Kidney capillary endothelial cell (primary cell): ENCODE measurements at places on chromosomes 12 and 14.
A peak's percentile ranks its signal among the peaks of the same experiment; 100 is the strongest.

GRCh38 chr14:24172261-24172860 is 481 bp downstream of the REC8 start:
- no peak for DNase-seq

- no peak for DNase-seq
These were observed 191.4 kb downstream of the KITLG start for GRCh38 chr12:88388566-88389540.

DNA sequence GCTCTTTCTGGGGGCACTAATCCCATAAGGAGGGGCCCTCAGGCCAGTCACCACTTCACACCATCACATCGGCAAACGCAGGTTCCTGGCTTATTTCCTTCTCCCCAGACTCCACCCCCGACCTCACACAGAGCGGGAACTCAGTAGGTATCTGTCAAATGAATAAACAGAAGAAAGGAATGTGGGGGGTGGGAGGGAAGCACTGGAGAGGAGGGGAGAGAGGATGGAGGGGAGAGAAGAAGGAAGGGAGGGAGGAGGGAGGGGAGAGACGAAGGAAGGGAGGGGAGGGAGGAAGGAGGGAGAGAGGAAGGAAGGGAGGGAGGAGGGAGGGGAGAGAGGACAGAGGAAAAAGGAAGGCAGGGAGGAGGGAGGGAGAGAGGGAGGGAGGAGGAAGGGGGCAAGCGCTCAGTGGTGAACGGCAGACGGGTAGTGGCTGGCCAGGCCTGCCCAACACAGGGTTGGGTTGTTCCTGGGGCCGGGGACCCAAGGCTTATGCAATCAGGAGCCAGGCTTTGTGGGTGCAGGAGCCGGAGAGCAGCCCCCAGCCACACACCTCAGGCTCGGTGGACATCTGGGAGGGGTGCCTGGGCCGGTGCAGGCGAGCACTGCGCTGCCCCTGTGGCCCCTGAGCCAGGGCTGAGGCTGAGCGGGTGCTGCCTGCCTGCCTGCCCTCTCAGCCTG is 52.6 kb upstream of the FBRSL1 start:
- DNase-seq = no peak

- no peak for DNase-seq
These were observed 66.9 kb downstream of the PLEKHG3 start for GRCh38 chr14:64771161-64771560.

GRCh38 chr12:27436029-27436428 is 10.5 kb upstream of the SMCO2 start:
- no peak for DNase-seq

- no peak for DNase-seq
These were observed 98.9 kb downstream of the CHST11 start for GRCh38 chr12:104555648-104556047.

GRCh38 chr12:19201661-19202060 is 72.1 kb downstream of the PLEKHA5 start:
- DNase-seq = no peak

DNA sequence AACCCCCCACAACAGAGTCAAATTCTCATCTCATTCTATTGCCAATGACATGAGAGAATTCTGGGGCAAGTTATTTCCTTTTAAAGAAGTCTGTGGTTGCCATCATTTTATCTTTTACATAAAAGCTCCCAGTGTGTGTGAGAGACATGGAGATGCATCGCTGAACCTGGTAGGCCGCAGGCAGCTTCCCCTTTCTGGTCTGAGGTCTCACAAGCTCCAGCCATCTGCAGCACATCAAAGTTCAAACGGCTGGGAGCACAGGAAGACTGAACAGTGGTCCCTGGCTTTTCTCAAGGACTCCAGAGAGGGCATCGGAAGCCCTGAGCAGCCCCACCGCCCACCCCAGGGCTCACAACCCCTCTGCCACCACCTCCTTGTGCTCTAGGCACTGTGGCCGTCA is 141.7 kb downstream of the RIMBP2 start:
- DNase-seq = no peak

GRCh38 chr12:122123051-122123760 is 44.6 kb downstream of the MLXIP start:
- peak; percentile 48 for DNase-seq

- no peak for DNase-seq
These were observed 80.6 kb downstream of the PRKAB1 start for GRCh38 chr12:119748497-119748896.

DNA sequence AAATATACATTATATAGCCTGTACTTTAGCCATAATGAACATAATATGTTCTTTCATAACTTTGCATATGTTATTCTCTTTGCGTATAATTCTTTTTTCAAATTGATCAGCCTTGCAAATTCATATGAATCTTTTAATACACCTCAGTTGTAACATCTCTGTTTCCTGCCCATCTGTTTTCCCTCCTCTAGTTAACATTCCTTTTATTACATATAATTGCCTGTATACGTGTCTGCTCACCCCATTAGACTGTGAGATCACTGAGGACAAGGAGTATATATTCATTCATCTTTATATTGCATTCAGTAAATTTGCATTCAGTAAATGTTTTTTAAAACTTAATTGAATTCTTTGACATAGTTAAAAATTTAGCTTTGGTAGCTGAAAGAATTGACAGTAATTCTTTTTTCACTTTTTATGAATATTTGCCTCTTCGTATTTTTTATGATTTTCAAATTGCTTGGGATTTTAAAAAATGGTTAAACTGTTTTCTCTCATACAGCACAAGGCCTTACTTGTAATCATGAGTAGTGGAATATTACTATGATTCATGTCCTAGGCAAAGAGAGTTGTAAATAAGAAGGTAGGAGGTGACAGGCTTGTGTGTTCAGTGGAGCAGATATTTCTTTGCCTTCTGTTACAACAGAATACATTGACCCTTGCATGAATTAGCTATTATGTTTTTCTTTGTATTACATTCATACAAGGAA is 32.8 kb upstream of the KLHL42 start:
- DNase-seq = no peak

DNA sequence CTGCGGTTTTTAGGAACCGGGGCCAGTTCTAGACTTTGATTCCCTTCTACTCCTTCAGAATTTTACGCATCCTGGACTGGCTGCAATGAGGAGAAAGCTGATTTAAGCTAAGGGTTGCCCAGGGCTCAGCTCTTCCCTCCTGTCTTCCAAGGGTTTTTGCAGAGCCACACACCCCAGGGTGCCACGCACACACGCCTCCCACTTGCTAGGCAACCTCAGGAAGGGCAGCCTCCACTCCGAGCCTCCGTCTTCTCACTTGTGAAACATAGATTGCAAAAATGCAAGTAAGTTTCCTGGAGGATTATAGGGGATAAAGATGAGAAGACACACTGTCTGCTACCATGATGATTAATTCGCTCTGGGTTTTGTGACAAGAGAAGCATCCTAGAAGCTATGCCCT is 31.7 kb downstream of the NOS1 start:
- no peak for DNase-seq

DNA sequence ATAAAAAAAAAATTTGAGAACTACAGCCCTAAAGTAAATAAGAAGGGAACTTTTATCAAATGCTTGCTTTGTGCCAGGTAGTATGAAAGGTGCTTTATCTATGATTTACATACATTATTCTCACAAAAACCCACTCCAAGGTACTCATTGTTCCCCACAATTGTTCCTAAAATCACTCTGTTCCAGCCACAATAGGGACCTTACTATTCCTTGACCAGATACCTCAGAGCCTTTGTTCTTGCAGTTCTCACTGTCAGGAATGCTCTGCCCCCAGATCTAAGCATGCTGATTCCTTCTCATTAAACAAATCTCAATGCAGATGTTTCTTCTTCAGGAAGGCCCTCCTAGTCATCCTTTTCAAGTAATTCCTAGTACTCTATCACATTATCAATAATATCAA is 60.2 kb downstream of the PPP1R12A start:
- no peak for DNase-seq

DNA sequence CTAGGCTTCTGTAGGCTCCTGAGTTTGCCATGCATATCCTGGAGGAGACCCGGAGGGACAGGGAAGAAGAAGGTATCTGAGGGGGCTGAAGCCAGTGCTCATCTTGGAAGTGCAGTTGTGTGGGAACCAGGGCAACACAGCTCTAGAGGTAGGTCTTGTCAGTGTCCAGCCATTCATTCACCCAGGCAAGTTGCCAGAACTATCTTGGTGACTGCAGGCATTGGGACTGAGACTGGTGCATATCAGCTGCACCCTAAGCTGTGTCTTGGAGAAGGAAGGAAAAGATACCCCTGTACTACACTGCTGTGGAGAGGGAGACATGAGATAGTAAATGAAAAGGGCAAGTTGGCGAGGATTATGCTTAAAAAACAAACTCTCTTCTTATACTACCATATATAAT is 4.9 kb upstream of the WIF1 start:
- no peak for DNase-seq

DNA sequence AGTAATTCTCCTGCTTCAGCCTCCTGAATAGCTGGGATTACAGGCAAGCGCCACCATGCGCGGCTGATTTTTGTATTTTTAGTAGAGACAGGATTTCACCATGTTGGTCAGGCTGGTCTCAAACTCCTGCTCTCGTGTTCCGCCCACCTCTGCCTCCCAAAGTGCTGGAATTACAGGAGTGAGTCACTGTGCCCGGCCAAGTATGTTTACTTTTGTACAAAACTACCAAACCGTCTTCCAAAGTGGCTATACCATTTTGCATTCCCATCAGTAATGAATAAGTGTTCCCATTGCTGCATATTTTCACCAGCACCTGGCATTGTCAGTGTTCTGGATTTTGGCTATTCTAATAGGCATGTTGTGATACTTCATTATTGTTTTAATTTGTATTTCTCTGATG is 8.4 kb upstream of the KRT6A start:
- no peak for DNase-seq

GRCh38 chr14:74973003-74973653 is 17.7 kb upstream of the PGF start:
- peak; percentile 87 for DNase-seq

DNA sequence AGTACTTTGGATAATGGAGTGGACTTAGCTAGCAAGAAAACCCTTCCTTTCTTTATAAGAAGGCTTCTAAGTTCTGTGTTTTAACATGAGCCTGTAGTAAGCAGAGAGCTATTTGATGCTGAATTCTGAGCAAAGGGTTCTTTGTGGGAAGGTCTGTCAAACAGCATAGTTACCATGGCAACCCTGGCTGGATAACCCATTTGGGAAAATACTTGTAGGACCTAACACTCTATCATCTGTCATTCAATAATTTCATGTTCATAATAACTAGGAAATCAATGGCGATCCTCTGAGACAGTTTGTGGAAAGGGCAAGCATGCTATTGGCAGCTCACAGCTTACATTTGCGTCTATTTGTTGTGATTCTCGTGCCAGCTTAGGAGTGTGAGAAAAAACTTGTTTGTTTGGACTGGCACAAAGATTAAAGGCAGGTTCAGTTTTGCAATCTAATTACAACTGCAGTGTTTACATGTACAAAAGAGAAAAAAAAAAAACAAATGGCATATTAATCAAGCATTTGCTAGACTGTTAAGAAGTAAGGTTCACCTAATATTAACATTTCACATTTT is 219.2 kb downstream of the PDZRN4 start:
- DNase-seq = no peak

GRCh38 chr14:51682411-51682810 is 30.7 kb downstream of the FRMD6 start:
- DNase-seq = no peak

DNA sequence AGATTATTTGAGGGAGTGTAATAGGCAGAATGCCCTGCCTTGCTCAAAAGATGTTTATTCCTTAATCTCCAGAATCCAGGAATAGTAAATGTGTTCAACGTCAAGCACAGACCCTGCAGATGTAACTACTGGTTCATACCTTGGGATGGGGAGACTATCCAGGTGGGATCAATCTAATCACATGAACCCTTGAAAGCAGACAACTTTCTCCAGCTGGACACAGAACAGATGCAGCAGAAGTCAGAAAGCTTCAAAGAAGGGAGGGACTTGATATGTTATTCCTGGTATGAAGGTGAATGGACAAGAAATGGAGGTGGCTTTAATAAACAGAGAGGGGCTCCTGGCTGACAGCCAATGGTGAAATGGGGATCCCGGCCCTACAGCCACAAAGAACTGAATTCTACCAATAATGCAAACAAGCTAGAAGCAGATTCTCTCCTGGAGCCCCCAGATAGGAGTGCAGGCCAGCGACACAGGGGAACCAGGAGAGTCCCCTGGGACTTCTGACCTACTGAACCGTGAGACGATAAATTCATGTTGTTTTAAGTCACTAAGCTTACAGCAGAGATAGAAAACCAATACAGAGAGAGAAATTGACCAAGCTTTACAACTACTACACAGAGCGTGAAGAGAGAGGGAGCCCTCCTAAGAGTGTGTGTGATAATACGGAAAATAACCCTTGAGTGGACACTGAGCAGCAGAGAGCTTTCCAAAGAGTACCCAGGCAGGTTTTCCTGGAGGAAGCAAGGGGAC is 133.5 kb upstream of the TMEM132C start:
- no peak for DNase-seq

- no peak for DNase-seq
These were observed 29.8 kb downstream of the SPTB start for GRCh38 chr14:64849940-64850339.

DNA sequence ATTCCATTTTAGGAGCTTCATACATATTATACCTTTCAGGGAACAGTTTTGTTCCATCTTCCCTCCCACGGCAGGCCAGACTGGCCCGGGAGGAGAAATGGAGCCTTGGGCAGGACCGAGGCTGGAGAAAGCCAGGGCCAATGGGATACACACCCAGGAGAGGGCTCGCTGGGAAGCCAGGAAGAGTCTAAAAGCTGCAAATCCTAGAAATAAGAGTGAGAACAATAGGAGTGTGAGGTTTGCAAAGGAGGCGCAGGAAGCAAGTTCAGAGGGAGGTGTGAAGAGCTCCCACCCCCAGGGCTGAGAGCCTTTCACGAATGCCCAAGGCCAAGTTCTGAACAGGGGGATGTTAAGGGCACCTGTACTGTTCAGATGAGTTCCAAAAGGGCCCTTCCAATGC is 67.5 kb upstream of the CPSF6 start:
- no peak for DNase-seq

- no peak for DNase-seq
These were observed 439.1 kb downstream of the NPAS3 start for GRCh38 chr14:33377596-33378390.

DNA sequence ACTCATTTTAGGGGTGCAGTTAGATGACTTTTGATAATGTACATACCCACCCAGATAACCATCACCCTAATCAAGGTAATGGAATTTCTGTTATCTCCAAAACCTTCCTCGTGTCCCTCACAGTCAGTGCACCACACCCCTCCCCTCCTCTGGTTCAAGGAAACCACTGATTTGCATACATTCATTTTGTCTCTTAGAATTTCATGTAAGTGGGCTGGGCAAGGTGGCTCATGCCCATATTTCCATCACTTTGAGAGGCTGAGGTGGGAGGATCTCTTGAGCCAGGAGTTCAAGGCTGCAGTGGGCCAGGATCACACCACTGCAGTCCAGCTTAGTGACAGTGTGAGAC is 15.7 kb downstream of the ADIPOR2 start:
- DNase-seq = no peak

GRCh38 chr14:87251011-87251410 is 742.0 kb downstream of the GALC start:
- no peak for DNase-seq
